ENCODE measurements at places on chromosomes 11 and 22. TPM values are rescaled to one million over a fixed set of nuclear protein-coding genes. Genes with fewer than 3 reads are reported as not detected.

GRCh38 chr11:49208006-49208721 is at the start of gene FOLH1:
FOLH1 (minus strand) TSS chr11:49208602; CDS start chr11:49208409, 193 bp downstream.
- no peak for DNase-seq

DNA sequence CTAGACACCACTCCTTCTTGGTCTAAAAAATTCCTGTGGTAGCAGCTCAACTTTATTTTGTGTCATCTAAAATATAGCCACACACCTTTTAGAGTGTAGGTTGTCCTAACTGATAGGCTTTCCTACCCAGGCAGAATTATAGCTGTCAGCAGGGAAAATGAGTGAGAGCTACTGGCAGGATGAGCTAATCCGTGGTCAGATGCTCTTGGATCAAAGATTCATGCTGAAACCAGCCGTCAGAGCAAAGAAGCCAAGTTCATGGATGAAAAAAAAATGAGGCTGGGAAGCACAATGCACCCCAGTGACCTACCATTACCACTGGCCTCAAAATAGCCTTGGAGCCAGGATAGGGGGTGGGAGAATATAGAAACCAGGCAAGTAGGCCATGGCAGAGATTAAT is 113.1 kb upstream of the BLID start:
- no peak for DNase-seq

GRCh38 chr11:82718307-82718706 is 15.4 kb downstream of the FAM181B start:
- no peak for DNase-seq

- DNase-seq, result no peak
These were observed 344.7 kb upstream of the NCAM1 start for GRCh38 chr11:112616327-112617097.

DNA sequence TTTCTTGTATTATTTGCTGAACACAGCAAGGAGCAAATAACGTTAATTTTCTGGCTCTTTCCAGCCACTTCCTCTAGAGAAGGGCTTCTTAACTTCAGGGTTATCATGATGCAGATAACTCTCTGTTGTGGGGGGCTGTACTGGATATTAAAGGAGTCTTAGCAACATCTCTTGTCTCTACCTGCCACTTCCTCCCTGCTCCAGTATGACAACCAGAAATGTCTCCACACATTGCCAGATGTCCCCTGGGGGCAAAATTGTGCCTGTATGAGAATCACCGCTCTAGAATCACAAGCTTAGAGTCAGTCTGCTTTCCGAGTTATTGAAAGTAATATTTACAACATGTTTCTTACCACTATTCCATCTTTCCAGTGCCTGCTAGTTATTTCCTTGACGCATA is 6.8 kb downstream of the JRKL start:
- DNase-seq, result no peak

DNA sequence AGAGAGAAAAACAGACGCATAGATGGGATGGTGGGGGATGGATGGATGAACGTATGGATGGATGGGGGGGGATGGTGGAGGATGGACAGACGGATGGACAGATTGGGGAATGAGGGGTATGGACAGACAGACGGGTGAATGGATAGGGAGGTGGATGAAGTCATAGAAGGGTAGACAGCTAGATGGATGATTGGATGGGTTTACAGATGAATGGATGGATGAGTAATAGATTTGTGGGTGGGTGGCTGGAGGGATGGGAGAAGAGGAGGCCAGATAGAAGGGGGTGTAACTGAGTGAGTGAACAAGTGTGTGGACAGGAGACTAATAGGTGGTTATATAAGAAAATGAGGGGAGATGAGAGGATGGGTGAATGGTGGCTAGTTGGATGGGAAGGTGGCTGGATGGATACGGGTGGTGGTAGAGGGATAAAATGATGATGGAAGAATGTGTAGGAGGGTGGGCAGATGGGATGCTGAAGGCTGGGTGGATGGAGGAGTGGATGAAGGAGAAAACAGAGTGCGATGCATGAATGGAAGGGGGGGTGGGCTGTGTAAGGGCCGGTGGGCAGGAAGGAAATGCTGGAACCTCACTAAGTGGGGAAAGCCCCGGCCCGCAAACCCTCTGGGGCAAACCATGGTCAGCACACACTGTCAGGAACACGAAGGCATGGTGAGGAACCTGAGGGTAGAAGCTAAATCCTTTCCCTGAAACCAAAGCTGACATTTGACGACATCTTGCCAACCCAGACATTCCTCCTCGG is 21.6 kb downstream of the ARVCF start:
- DNase-seq, result no peak

GRCh38 chr11:24615451-24616160 is 118.8 kb downstream of the LUZP2 start:
- DNase-seq, result no peak

DNA sequence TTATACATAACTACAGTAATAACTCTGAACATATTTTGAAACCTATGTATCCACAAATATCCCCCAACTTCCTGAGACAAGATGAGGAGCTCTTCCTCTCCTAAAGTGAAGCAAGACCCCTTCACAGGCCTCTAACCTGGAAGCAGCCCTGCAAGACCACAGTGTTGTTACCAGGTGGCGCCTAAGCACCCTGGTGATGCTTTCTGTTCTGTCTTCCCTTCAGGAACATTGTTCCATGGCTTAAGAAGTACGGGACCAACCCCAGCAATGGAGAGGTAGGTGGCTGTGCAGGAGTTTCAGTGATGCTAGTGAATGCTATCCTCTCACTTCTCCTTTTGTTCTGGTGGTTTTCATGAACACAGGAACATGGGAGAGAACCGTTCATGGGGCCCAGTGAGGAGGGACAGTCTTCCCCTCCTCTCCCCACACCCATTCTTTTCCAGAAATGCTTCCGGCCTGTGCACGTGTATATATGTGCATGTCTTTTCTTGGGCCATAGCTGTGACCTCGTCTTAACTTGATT is 6.4 kb downstream of the PPIL2 start:
- DNase-seq, result no peak

GRCh38 chr11:2129699-2130366 is 9.4 kb downstream of the IGF2 start:
- no peak for DNase-seq

- no peak for DNase-seq
These were observed 753.1 kb upstream of the ARHGAP42 start for GRCh38 chr11:99934008-99934407.

- DNase-seq, result no peak
These were observed 567.3 kb downstream of the MIAT start for GRCh38 chr22:27224485-27225374.

GRCh38 chr11:126159719-126160344 is 51.6 kb downstream of the RPUSD4 start:
- DNase-seq, result no peak

- DNase-seq, result no peak
These were observed 332.2 kb downstream of the LUZP2 start for GRCh38 chr11:24828938-24829605.

GRCh38 chr11:78651923-78652842 is 77.5 kb upstream of the NARS2 start:
- DNase-seq, result no peak

- no peak for DNase-seq
These were observed 58.2 kb downstream of the MYEOV start for GRCh38 chr11:69352166-69352565.

- no peak for DNase-seq
These were observed 214.6 kb downstream of the DSCAML1 start for GRCh38 chr11:117582433-117582832.

- no peak for DNase-seq
These were observed 1075.9 kb downstream of the BRD1 start for GRCh38 chr22:48751539-48752437.

GRCh38 chr11:115408036-115408921 is 95.9 kb downstream of the CADM1 start:
- DNase-seq, result no peak

GRCh38 chr11:73034777-73035176 is 107.3 kb downstream of the FCHSD2 start:
- no peak for DNase-seq

- no peak for DNase-seq
These were observed 77.6 kb downstream of the MYO7A start for GRCh38 chr11:77205467-77206263.

- no peak for DNase-seq
These were observed 70.8 kb downstream of the KCNJ1 start for GRCh38 chr11:128796270-128796669.

DNA sequence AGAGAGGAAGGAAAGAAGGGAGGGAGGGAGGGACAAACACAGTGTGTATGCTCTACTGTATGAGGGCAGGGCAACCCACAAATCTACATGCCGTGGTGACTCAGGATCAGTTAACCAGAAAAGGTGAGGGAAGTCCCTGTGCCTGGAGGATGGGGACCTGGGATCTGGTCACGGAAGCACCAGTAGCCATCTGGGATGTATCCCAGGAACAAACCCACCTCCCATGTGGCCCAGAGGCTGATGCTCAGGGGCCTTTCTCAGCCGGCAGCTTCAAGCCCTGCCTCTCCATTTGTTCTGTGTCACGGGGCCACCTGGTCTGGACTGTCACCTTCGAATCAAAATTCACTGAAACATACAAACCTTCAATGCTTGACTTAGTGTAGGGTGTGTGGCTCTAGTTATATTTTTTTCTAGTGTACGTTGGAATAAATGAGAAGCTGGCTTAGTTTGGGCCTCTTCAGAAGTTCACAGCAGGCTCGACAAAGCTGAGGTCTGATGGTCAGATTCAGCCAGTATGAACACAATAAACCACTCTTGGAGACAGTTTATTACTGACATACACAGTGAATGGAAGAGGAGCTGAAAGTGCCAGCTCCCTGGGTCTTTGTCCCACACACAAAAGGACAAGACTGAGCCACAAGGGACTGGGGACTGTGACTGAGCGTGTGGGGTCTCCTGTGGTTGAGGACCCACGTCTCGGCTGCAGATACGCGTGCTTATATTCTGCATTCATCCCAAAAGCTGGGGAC is 23.5 kb upstream of the RTL6 start:
- DNase-seq, result no peak

DNA sequence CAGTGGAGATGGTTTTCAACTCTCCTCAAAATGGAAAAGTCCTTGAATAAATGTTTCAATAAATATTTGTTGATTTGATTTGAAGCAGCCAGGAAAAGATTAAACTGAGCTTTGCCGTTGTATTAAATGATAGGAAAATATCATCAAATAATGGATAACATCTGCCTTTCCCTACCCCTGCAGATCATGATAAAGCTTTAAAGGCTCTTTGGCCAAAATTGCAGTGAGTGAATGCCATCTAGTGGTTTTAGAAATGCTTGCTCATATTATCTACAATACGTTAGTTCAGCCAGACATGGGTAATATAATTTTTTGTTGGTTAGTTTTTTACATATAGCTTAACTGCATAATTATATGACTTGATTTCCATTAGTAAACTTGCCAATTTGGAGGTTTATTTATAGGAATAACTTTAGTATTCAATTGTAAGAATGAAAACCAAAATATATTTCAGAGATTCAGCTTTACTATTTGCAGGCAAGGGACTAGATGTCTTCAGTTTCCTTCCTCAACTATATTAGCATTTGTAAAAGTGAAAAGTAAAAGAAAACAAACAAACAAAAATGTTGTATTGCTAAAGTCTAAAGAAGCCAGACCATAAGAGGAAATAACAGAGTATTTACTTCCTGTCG is 159.2 kb downstream of the MSANTD4 start:
- no peak for DNase-seq

DNA sequence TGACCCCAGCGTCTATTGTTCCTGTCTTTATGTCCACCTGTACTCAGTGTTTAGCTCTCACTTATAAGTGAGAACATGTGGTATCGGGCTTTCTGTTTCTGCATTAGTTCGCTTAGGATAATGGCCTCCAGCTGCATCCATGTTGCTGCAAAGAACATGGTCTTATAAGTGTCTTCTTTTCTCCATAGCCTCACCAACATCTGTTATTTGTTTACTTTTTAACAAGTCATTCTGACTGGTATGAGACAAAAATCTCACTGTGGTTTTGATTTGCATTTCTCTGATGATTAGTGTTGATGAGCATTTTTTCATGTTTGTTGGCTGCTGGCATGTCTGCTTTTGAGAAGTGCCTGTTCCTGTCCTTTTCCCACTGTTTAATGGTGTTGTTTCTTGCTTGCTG is 21.7 kb upstream of the SLN start:
- no peak for DNase-seq

GRCh38 chr11:94218372-94218771 is 86.0 kb upstream of the IZUMO1R start:
- DNase-seq, result no peak

GRCh38 chr11:132943357-132943705 is 589.0 kb downstream of the OPCML start:
- DNase-seq, result no peak

DNA sequence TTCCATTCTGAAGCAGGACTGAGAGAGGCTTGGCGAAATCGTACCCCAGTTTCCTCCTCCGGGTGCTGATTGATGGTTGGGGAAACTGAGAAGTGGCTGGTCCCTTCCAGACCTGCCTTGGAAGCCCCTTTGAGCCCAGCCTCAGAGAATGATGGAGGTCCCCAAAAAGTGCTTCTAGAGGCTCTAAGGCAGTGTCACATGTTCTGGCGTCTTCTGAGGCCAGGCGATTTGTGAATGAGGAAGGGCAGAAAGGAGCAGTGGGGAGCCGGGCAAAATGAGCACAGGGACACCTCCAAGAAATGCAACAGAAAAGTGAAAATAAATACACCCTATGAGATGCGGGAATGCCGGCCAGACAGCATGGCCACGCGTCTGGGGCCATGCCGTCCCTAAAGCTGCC is 1.0 kb upstream of the LIF start:
- no peak for DNase-seq

DNA sequence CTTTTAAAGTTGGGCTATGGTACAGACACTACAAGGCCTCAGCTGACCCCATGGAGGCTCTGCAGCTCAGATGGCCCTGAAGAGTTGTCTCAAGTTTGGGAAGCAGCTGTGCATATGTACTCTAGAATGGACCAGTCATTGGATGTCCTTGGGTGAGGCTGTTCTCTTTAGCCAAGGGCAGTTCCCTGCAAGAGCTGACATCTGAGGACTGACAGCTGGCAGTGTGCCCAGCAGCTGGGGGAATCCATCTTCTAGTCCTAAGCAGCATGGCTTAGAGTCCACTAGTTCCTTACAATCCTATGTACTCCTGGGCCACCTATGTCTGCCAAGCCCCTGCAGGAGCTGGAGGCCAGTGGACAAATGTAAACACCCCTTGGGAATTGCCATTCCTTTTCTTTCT is 76.5 kb downstream of the C11orf91 start:
- DNase-seq, result no peak

The MISFA gene
- 0.36 TPM for total RNA-seq

The PARVG gene
- not detected for total RNA-seq

The OR10D3 gene
- total RNA-seq, result not detected

The BRSK2 gene
- total RNA-seq, result 0.22 TPM

The CD3D gene
- not detected for total RNA-seq

The ASCL2 gene
- total RNA-seq, result 0.12 TPM

The SPI1 gene
- not detected for total RNA-seq

The KMT5B gene
- total RNA-seq, result 16.1 TPM

The KRTAP5-7 gene
- not detected for total RNA-seq

The CLDN5 gene
- 1.2 TPM for total RNA-seq

The TENM4 gene
- 12.6 TPM for total RNA-seq

The MS4A2 gene
- not detected for total RNA-seq

The TEX54 gene
- total RNA-seq, result not detected

The MS4A14 gene
- total RNA-seq, result not detected

The SCGB1A1 gene
- total RNA-seq, result not detected

The NXPE2 gene
- not detected for total RNA-seq

The BTG4 gene
- not detected for total RNA-seq

The ACTN3 gene
- total RNA-seq, result not detected

The OR52H1 gene
- not detected for total RNA-seq

Measured in epithelial cell of proximal tubule (primary cell).